ENCODE measurements at places on chromosomes 1 and 21. TPM values are rescaled to one million over a fixed set of nuclear protein-coding genes. Genes with fewer than 3 reads are reported as not detected.

SLAMF9 gene
- not detected for total RNA-seq

BLACAT1 gene
- total RNA-seq: 1.1 TPM

SSX2IP gene
- 27.2 TPM for total RNA-seq

TSTD1 gene
- total RNA-seq: not detected

HSD3B2 gene
- total RNA-seq: not detected

IPO13 gene
- total RNA-seq: 15.4 TPM

SPOCD1 gene
- total RNA-seq: 0.05 TPM

AXDND1 gene
- total RNA-seq: not detected

PTPN7 gene
- total RNA-seq: 0.08 TPM

MATN1 gene
- total RNA-seq: 0.47 TPM

- no peak overlapping the region for H3K27ac ChIP-seq
- H3K27me3 ChIP-seq: no peaks in the 10 kb centered on the region
- H3K36me3 ChIP-seq: no peaks in the 10 kb centered on the region
- H3K4me3 ChIP-seq: no peak overlapping the region
- H3K4me1 ChIP-seq: no peaks in the 10 kb centered on the region
These were observed 228.9 kb downstream of the TNR start for GRCh38 chr1:175514387-175514953.

- H3K36me3 ChIP-seq: no peaks in the 10 kb centered on the region
- H3K27me3 ChIP-seq: no peaks in the 10 kb centered on the region
- H3K27ac ChIP-seq: no peak overlapping the region
- no peak overlapping the region for H3K4me3 ChIP-seq
- peaks cover 3% of the 10 kb centered on the region for H3K4me1 ChIP-seq
These were observed 95.6 kb downstream of the RGS2 start for GRCh38 chr1:192904438-192904895.

DNA sequence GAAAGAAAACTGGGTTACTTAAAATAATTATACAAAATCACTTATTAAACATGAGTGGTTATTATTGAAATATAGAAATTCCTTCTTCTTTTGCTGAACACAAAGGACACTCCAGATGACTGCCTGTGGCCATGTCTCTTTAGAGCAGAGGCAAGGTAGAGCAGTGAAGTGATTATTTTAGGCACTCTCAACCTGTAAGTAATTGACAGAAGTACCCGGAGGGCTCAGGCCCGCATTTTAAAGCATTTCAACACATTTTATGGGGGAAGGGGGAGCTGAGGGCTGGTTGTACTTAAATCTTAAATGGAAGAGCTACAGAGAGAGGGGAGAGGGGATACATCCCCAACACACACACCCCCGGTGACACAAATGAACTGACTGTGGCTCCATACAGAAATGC, 10.2 kb downstream of the OSCP1 start:
- H3K4me3 ChIP-seq: no peak overlapping the region
- H3K27me3 ChIP-seq: no peaks in the 10 kb centered on the region
- no peaks in the 10 kb centered on the region for H3K4me1 ChIP-seq
- H3K27ac ChIP-seq: no peak overlapping the region
- no peak for DNase-seq
- H3K36me3 ChIP-seq: peaks cover 2% of the 10 kb centered on the region

- no peak overlapping the region for H3K4me3 ChIP-seq
- H3K27ac ChIP-seq: no peak overlapping the region
- no peak for DNase-seq
- no peaks in the 10 kb centered on the region for H3K36me3 ChIP-seq
- H3K27me3 ChIP-seq: no peaks in the 10 kb centered on the region
These were observed 130.0 kb upstream of the TNR start for GRCh38 chr1:175873290-175873935.

DNA sequence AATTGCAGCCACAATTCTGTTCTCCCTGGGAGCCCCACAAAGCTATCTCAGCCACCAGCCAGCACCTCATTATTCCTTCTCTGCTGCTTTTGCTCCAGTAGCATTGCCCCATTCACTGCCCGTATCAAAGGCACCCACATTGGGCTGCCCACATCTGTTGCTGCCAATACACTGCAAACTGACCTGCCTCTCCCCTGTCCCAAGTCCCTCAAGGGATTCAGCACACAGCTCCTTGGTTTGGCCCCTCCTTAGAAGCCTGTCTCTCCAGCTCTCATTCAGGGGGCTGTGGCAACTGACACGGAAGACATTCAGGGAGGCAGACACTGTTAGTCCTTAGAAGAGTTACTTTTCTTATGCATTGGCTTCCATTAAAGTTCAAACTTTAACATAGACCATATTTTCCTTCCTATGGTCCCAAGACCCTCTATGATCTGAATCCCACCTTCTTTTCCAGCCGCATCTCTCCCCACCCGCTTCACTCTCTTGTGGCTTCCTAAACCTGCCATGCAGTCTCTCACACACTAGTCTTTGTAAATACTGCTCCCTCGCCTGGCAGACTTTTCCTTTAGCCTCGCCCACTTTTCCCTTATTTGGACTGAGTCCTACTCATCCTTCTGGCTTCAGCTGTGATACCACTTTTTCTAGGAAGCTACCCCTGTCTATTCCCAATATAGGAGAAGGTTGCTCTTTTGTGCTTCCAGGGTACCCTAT, 19.3 kb upstream of the KLHDC8A start:
- peak overlapping the region; percentile 3 for H3K4me3 ChIP-seq
- DNase-seq: peak; percentile 83
- H3K27me3 ChIP-seq: peaks cover 26% of the 10 kb centered on the region
- no peak overlapping the region for H3K27ac ChIP-seq

DNA sequence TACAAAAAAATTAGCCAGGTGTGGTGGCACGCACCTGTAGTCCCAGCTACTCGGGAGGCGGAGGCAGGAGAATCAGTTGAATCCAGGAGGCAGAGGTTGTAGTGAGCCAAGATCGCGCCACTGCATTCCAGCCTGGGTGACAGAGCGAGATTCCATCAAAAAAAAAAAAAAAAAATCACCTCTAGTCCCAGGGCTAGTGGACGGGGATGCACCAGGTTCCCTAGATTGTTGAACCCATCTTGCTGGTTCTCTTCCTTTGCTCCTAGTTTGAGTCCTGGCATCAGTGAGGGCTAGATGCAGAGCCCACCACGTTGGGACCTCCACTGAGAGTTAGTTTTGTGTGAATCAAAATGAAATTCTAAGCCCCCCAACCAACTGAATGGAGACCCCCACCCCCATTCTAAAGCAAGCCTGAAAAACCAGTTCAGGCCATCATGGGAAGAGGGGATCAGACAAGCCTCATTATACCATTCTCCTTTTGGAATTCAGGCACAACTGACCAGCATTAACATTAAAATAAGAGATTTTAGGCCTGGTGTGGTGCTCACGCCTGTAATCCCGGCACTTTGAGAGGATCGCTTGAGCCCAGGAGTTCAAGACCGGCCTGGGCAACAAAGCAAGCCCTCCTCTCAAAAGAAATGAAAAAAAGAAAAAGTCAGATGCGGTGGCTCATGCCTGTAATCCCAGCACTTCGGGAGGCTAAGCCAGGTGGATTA, 17.9 kb upstream of the L1TD1 start:
- H3K4me3 ChIP-seq: no peak overlapping the region
- peaks cover 22% of the 10 kb centered on the region for H3K4me1 ChIP-seq
- no peaks in the 10 kb centered on the region for H3K36me3 ChIP-seq
- DNase-seq: peak; percentile 32

GRCh38 chr21:26965907-26966581, 844 bp downstream of the ADAMTS5 start:
- H3K27me3 ChIP-seq: no peaks in the 10 kb centered on the region
- DNase-seq: peak; percentile 77
- H3K36me3 ChIP-seq: peaks cover 27% of the 10 kb centered on the region
- peak overlapping the region; percentile 76 for H3K4me3 ChIP-seq
- H3K4me1 ChIP-seq: peaks cover 38% of the 10 kb centered on the region
- peak overlapping the region; percentile 93 for H3K27ac ChIP-seq

GRCh38 chr1:41894101-41894807, 24.5 kb downstream of the HIVEP3 start:
- DNase-seq: no peak
- H3K4me3 ChIP-seq: no peak overlapping the region
- H3K4me1 ChIP-seq: peaks cover 3% of the 10 kb centered on the region
- H3K36me3 ChIP-seq: no peaks in the 10 kb centered on the region
- no peaks in the 10 kb centered on the region for H3K27me3 ChIP-seq

DNA sequence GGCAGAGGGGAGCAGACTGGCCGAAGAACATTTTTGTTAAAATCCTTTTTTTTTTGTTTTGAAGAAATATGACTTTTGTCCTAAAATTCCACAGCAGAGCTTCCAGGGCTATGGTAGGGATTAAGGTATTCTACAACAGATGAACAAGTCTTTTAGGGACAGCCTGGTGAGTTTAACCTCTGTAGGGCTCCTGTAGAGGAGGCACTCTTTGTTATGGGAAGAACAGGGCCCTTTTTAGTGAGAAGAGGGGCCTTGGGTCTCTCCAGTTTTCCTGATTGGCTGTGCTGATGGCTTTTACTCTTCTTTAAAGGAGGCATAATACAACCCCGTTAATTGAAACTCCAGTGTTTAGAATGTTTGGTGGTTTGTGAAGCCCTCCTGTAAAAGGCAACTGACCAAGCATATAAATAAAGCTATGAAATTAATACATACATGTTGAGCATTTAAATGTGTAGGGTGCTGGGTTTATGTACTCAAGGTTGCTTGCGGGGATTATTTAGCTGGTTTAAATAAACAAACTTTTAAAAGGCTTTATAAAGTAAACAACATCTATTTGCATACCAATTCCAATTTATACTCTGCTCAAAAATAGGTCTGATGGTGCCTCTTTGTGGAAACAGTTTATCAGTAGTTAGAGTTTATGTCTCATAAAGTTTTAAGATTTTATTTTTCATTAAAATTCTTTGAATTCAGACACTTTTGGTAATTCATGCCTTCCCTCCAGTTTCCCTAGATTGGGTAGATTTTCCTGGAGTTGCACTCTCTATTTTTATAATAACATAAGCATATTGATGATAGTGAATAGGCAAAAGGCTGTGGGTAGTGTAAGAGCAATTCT, 46.5 kb downstream of the PBX1 start:
- H3K27ac ChIP-seq: no peak overlapping the region
- no peaks in the 10 kb centered on the region for H3K36me3 ChIP-seq
- DNase-seq: no peak

GRCh38 chr1:172451002-172451443, 7.2 kb upstream of the PIGC start:
- no peak for DNase-seq
- no peaks in the 10 kb centered on the region for H3K36me3 ChIP-seq
- H3K27me3 ChIP-seq: no peaks in the 10 kb centered on the region
- no peak overlapping the region for H3K4me3 ChIP-seq
- H3K4me1 ChIP-seq: peaks cover 25% of the 10 kb centered on the region

GRCh38 chr1:2195785-2196184, 1.2 kb upstream of the FAAP20 start:
- H3K4me1 ChIP-seq: peaks cover 17% of the 10 kb centered on the region
- no peaks in the 10 kb centered on the region for H3K27me3 ChIP-seq
- DNase-seq: no peak

DNA sequence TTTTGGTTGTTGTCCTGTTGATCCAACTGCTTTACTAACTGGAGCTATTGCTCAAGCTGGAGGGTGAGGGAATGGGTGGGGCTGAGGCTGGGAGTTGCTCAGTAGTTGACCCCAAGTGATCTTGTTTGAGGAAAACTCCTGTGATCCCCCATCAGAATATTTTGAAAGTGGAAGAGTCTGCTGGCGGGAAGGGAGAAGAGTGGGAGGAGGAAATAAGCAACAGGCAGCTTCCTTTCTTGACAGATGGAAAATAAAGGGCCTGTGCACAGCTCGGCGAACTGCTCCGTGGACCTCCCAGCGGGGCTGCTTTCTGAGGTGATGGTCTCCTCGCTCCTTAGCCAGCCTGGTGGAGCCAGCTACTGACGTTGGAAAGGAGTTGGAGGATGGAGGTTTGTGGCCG, 199.1 kb upstream of the LMO4 start:
- no peaks in the 10 kb centered on the region for H3K36me3 ChIP-seq
- H3K27ac ChIP-seq: no peak overlapping the region
- H3K27me3 ChIP-seq: no peaks in the 10 kb centered on the region
- DNase-seq: no peak

DNA sequence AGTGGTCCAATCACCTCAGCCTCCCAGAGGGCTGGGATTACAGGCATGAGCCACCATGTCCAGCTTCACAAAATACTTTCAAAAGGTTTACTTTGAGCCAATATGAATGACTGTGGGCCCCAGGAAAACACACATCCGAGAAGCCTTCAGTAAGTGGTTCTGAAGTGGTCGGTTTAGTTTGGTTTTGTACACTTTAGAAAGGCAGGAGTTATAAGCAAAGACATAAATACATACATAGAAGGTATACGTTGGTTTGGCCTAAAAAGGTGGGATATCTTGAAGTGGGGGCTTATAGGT, 3.2 kb upstream of the MIB2 start:
- H3K27ac ChIP-seq: no peak overlapping the region
- no peak for DNase-seq

DNA sequence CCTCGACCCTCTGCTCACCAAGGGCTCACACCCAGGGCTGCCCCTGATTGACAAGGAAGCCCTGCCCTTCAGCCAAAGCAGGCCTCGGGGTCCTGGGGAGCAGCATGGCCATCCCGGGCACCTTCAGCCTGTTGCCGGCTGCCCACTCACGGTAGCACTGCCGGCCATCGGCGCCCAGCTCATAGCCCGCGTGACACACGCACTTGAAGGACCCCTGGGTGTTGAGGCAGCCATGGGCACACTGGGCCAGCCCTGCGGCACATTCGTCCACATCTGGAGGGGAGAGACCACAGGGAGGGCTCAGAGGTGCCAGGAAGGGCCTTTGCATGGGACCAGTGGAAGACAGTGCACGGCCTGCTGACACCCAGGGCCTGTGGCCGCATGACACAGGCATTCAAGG, 57.4 kb downstream of the ARHGEF16 start:
- H3K36me3 ChIP-seq: no peaks in the 10 kb centered on the region
- no peak overlapping the region for H3K27ac ChIP-seq
- peaks cover 17% of the 10 kb centered on the region for H3K27me3 ChIP-seq
- H3K4me3 ChIP-seq: no peak overlapping the region

DNA sequence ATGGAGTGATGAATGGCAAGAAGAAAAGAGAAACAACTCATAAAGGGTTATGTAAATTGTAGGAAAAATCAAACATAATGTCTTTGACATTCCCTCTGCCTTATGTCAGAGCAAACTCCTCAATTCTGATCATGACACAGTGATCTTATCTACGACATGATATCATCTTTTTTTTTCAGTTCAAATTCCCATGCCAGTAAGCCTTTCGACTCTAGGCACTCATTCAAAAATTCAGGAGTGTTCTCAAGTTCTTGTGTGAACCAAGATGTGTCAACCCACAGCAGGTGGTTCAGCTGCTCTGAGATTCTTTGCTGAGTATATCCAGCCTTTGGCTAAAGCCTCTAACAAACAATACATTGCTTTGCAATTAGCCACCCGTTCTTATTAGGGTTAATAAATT, 97.1 kb upstream of the ESRRG start:
- H3K4me1 ChIP-seq: peaks cover 29% of the 10 kb centered on the region
- no peak overlapping the region for H3K27ac ChIP-seq
- H3K36me3 ChIP-seq: no peaks in the 10 kb centered on the region
- no peaks in the 10 kb centered on the region for H3K27me3 ChIP-seq
- no peak overlapping the region for H3K4me3 ChIP-seq
